Activated CD8-positive, alpha-beta memory T cell treated with anti-CD3 and anti-CD28 coated beads for 24 hours (primary cell): ENCODE measurements at places on chromosomes 12 and 14.

DNA sequence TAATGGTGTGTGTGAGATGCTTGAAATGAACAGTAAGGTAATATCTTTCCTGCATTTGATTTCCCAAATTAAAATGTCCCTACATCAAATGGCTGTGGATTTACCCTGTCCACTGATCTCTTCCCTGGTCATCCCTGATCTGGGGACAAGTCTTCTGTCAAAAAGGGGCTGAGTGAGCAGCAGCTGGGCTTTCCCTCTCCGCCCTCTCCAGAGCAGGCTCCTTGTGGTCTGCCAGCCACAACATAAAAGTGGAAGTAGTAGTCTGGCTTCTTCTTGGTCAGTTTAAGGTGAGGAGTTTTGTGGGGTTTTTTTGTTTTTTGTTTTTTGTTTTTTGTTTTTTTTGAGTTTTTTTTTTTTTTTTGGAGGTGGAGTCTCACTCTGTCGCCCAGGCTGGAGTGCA is 25.2 kb upstream of the PLXNC1 start:
- no peak for DNase-seq

- DNase-seq, result no peak
These were observed 147.5 kb upstream of the AVPR1A start for GRCh38 chr12:63298386-63298930.

- no peak for DNase-seq
These were observed 251.7 kb upstream of the TMEM132C start for GRCh38 chr12:128015276-128015675.

- peak; percentile 77 for DNase-seq
These were observed 4.1 kb upstream of the IGF1 start for GRCh38 chr12:102484428-102484958.

- DNase-seq, result no peak
These were observed 136.0 kb upstream of the NOS1 start for GRCh38 chr12:117497407-117497806.

GRCh38 chr14:24612196-24612595 is 2.7 kb upstream of the GZMH start:
- DNase-seq, result no peak

DNA sequence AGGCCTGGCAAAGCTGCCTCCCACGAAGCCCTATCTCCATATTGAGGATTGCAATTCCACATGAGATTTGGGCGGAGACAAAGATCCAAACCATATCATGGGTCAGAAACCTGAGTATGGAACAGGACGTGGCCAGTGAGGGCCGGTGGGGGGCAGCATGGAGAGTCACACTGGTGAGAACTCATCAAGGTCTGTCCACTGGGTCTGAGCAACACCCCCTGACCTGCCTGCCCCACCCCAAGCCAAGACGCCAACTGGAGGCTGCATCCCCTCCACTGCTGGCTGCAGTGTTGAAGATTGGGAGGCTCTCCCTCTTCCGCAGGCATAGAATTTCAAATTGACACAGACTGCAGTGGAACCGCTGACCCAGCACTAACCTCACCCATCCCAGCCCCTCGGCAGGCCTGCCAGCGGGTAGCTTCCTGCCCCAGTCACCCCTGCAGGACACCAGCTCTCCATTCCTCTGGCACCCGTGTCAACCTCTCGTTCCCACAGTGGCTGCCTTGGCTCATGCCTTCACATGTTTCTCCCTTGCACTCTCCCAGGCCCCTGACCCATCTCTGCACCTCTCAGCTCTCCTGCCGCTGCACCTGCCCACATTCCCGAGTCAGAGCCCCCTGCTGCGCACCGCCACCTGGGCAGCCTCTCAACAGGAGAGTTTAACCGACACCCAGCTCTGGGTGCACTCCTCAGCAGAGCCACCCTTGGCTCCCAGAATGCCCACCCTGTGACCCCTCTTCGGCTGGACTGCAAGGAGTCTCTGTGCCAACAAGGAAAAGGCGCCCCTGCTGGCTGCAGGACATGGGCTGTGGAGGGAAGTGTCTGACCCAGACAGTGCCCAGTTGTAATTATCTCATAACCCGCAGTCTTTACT is 45.2 kb upstream of the PPP2R5C start:
- no peak for DNase-seq

DNA sequence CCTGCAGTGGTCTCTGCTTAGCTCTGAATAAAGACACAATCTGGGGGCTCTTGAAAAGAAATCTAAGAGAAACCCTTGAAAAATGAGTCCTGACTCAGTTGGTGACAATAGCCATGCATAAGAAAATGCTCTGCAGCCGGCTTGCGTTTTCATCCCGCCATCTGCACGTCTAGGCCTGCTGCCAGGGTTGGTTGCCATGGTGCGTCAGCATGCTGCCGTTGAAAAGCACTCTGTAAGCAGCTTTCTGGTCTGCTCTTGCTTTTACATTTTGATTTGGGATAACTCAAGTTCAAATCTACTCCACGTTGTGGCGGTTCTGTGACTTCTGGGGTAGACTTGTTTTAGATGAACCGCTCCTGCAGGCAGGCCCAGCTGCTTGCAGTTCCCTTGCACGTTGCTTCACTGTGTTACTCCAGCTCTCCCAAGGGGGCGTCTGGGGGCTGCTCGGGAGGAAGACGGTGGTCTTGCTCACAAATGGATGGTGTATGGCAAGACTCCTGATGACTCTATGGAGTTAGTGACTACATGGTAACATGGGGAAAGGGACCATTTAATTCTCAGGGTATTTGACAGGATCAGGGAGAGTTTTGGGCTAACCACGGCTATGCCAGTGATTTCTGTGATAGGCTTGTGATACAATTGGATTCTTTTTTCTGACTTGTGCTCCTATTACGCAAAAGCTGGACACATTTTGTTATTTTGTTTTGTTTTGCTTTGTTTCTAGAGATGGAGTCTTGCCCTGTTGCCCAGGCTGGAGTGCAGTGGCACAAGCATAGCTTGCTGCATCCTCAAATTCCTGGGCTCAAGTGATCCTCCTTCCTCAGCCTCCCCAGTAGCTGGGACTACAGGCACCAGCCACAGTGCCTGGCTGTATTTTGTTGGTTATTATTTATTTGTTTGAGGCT is 15.8 kb downstream of the WNT5B start:
- no peak for DNase-seq

DNA sequence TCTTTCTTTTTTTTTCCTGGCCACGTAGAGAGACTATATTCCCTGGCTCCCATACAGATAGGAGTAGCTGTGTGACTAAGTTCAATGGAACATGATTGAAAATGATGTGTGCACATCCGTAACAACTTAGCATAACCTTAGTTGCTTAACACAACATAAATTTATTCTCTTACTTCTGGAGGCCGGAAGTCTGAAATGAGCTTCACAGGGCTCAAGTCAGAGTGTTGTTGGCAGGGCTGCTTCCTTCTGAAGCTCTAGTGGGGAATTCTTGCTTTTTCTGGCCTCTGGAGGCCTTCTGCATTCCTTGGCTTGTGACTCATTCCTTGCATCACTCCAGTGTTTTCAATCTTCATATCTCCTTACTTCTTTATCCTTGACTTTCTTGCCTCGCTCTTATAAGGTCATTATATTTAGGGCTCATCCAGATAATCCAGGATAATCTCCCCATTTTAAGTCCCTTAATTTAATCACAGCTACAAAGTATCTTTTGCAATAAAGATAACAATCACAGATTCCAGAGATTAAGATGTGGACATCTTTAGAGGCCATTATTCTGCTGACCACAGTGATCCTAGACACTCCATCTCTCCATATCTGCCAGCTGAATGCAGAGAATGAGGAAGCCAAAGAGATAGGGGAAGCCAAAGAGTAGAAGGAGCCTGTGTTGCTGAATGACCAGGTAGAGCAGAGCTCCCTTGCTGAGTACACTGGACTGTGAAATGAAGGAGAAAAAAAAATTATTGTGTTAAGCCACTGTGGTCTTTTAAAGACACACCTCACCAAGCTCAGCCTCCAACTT is 21.0 kb upstream of the SNX6 start:
- no peak for DNase-seq

DNA sequence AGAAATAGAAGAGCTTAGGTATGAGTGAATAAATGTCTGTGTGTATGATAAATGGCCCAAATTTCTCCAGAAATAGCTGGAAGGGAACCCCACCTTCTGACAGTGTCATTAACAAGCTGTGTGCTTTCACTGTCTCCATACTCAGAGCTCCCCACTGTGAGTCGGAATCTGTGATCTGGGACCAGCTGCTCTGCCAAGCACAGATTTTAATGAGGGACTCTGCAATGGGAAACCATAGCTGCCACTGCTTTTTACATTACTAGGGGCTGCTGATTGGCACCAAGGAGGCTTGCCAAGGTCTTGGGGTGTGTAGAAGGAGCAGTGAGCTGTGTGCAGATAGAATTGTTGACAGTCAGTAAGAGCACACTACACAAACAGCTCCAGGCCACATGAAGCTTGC is 244.2 kb upstream of the CCDC196 start:
- no peak for DNase-seq

GRCh38 chr14:69241577-69241976 is 18.4 kb upstream of the GALNT16 start:
- no peak for DNase-seq

GRCh38 chr12:104460973-104461698 is 4.4 kb downstream of the CHST11 start:
- peak; percentile 50 for DNase-seq

- peak; percentile 95 for DNase-seq
These were observed at the start of the genes KCTD10 and UBE3B for GRCh38 chr12:109477185-109477962. KCTD10 (minus strand) TSS chr12:109477300; CDS start chr12:109477262, 38 bp downstream. UBE3B (plus strand) TSS chr12:109477634; CDS start chr12:109483552, 5,918 bp downstream.

DNA sequence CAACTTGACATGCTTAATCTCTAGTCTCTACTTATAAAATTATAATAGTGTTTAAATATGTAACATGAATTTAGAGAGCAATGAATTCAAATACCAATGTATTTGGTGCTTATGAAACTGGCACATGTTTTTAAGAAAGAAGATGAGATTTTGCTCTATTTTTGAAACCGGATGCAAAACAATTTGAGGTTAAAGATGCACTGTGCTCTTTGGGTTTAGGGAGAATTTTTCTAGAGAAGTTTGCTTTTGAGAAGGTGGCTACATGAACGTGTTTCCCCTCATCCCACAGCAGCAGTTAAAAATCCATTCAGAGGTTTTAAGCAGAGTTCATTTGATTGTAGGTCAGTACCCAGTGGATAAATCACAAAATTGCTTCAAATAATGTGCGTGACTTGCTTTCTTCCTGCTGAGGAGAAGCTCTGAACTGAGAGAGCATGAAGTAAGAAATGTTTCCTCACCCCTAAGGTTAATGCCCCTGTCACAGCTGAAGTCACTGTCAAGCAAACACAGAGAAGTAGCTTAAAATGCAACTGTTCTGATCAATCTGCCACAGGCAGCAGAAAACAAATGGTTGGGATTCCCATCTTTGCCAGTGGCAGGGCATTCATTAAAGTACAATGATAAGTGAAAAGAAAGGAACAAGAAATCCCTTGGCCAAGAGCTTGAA is 241.9 kb upstream of the SYT1 start:
- DNase-seq, result no peak

DNA sequence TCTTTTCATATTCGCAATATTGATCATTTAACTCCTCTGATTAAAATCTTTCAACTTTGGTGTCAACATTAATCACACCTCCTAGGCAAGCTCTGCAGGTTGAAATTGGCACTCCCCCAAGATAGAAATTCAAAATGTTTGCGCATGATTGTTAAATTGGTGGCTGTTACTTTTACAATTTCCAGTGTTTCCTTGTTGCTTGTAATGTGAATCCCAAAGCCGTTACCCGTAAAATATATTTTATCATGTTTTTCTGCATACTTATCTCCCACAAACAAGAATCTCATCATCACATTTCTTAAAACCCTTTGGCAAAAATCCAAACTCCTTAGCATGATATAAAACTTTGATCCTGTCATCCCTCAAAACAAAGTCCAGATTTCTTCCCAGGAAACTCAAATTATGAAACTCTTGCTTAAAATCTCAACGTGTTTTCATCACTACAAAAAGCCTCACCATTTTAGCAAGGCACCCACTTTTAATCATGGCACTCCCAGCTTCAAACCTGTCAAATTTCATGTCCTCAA is 14.7 kb downstream of the RTL1 start:
- DNase-seq, result no peak
